ENCODE measurements at places on chromosomes 1 and 21. TPM values are rescaled to one million over a fixed set of nuclear protein-coding genes. Genes with fewer than 3 reads are reported as not detected.

TMPRSS2 gene
- total RNA-seq = not detected

SPRR2B gene
- not detected for total RNA-seq

PGLYRP4 gene
- not detected for total RNA-seq

C4BPA gene
- not detected for total RNA-seq

OR2T33 gene
- total RNA-seq = not detected

CFHR1 gene
- total RNA-seq = 0.31 TPM

NECTIN4 gene
- not detected for total RNA-seq

IL19 gene
- total RNA-seq = not detected

C1orf141 gene
- not detected for total RNA-seq

CLCNKB gene
- total RNA-seq = not detected
